Chondrocyte (in vitro differentiated cells): ENCODE measurements at places on chromosomes 7 and 10.

GRCh38 chr10:101225846-101226421 is 3.3 kb downstream of the LBX1 start:
- H3K27ac ChIP-seq: no peak overlapping the region
- peaks cover 64% of the 10 kb centered on the region for H3K27me3 ChIP-seq
- no peak overlapping the region for H3K4me3 ChIP-seq
- no peak for DNase-seq
- H3K4me1 ChIP-seq: peaks cover 31% of the 10 kb centered on the region
- H3K36me3 ChIP-seq: peaks cover 3% of the 10 kb centered on the region

GRCh38 chr7:641269-641671 is 85.2 kb upstream of the DNAAF5 start:
- H3K4me1 ChIP-seq: peaks cover 2% of the 10 kb centered on the region
- H3K27ac ChIP-seq: no peak overlapping the region
- DNase-seq: no peak
- H3K36me3 ChIP-seq: no peaks in the 10 kb centered on the region

DNA sequence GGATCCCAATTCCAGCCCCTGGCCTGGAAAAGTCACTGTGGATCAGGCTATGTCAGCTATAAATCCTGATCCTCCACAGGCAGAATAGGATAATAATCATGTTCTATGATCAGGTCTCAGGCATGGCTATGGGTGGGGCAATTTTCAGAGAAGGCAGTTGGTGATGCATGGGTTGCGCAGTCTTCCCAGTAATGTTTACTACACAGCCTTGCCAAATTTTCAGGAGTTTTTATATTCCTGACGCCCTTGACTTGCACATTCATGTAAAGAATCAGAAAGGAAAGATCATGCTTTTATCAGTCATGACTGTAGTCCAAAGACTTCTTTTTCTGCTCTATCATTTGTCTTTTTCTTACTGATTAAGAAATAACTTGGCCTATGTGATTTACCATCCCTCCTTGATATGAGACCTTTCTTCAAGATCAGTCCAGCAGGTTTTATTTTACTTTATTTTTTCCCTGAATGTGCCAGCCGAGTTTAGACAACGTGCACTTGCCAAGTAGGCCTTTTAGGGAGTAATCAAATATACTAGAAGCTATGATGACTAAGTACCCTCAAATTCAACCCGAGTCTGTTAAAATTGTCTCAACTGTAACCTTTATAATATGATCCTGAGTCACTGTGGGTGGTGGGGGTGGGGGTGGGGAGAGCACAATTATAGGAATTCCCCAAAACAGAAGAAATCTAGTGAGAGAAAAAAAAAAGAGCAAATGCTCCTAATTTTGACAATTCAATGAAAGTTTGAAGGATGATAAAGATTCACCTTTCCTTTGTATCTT is 31.9 kb downstream of the ARL4A start:
- no peaks in the 10 kb centered on the region for H3K36me3 ChIP-seq
- H3K4me1 ChIP-seq: peaks cover 51% of the 10 kb centered on the region
- H3K4me3 ChIP-seq: no peak overlapping the region
- peak overlapping the region; percentile 86 for H3K27ac ChIP-seq
- no peak for DNase-seq
- no peaks in the 10 kb centered on the region for H3K27me3 ChIP-seq

GRCh38 chr10:11881477-11882417 is 58.6 kb downstream of the PROSER2 start:
- DNase-seq: peak; percentile 64
- H3K27me3 ChIP-seq: no peaks in the 10 kb centered on the region
- no peak overlapping the region for H3K27ac ChIP-seq
- H3K36me3 ChIP-seq: no peaks in the 10 kb centered on the region
- peaks cover 22% of the 10 kb centered on the region for H3K4me1 ChIP-seq
- no peak overlapping the region for H3K4me3 ChIP-seq
